Fibroblast of lung (primary cell): ENCODE measurements at places on chromosomes 11 and 22. TPM values are rescaled to one million over a fixed set of nuclear protein-coding genes. Genes with fewer than 3 reads are reported as not detected.
A peak's percentile ranks its signal among the peaks of the same experiment; 100 is the strongest.

Gene TNNT3
- 0.26 TPM in 1 of 2 replicates, not detected in the other for total RNA-seq

GRCh38 chr22:25051983-25052710 is 99.6 kb downstream of the KIAA1671 start:
- no peak for DNase-seq

DNA sequence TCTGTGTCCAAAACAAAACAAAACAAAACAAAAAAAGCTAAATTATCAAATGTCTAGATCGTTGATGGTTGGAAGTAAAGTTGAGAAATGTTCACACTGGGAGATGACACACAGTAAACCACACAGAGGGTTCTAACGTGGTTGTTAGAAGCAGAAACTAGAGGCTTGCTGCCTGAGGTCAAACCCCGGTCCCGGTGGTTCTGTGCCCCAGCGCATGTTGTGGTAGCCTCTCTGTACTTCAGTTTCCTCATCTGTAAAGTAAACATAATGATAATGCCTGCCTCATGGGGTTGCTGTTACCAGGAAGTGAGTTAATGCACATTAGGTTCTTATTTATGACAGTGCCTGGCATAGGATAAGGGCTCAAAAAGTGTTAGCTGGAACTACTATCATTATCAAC is 33.4 kb downstream of the PPARA start:
- no peak for DNase-seq

GRCh38 chr11:126561327-126561893 is 205.9 kb downstream of the ST3GAL4 start:
- peak; percentile 65 for DNase-seq

DNA sequence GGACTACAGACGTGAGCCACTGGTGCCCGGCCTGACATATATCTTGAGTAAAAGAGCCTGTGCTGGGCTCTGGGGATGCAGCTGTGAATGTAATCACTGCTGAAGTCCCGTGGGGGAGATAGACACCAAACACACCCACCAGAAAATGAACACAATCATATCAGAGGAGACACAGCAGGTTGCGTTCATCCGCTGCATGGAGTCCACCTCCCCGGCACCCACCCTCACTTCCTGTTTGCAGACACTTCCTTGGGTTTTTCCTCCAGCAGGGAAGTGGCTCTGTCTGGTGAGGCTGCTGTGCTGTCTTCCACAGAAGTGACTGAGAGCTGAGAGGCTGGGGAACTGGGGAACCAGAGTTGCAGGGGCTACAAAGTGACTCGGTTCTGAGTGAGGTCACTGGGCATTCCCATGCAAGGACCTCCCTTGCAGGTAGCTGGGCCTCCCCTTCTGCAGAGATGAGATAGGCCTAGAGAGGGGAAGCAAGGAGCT is 7.2 kb downstream of the MICALL1 start:
- no peak for DNase-seq

- peak; percentile 60 for DNase-seq
Measured at GRCh38 chr11:124467381-124467927, 22.0 kb upstream of the OR8B8 start.
